ENCODE measurements at places on chromosomes 5 and 9.

- DNase-seq: no peak
Observed at GRCh38 chr5:125180231-125180829, 433.9 kb upstream of the ZNF608 start.

- no peak for DNase-seq
Observed at GRCh38 chr5:111783537-111783936, 26.5 kb upstream of the NREP start.

DNA sequence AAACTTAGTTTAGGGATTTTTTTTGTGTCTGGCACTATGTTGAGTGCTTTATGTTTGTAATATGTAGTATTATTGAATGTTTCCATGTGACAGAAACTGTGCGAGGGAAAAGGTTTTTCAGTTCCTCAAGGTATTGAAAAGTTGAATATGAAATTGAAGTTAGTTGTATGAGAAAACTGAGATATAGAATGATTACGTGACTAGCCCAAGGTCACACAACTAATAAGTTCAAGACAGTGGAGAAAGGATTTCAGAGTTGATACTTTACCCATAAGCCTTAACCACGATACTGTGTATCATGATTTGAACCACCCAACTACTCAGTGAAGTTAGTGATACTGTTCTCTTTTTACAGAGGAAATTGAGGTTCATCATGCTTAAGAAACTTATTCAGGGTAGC, 5.7 kb downstream of the NIPBL start:
- no peak for DNase-seq

GRCh38 chr9:91126761-91127445, 234.8 kb downstream of the AUH start:
- no peak for DNase-seq

DNA sequence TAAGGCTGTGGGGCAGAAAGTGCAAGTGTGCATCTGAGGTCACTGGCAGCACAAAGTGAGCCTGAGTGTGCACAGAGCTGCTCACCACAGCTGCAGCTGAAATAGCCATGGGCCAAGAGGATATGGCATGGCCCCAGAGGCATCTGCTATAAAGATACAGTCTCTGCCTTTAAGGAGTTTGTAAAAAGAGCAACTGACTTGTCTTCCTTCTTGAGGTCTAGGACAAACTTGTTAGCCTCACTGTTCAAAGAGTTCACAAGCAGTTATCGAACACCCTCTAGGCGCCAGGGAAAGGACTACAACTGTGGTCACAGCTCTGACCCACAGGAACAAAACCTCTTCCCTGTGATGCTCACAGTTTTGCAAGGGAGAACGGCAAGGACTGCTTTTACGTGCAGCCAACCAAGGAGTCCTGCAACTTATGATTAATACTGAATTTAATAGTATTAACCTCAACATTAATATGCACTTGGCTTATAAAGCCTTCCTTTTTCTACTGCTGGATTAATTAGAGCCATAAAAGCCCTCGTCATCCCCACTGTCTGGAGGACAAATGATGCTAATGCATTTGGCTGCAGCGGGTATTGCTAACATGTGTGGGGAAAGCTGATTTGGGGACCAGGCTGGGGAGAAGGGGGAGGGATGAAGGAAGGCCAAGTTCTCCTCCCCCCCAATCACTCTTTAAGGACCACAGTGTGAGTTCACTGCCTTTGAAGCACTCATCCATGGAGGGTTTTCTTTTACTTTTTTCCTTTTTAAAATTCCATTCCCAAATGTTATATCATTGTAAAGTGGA, 189.8 kb upstream of the TRIM32 start:
- no peak for DNase-seq

Data from CD4-positive, alpha-beta T cell treated with Interleukin-1 beta for 1 hour (primary cell).